ENCODE measurements at places on chromosomes 1 and 21. TPM values are rescaled to one million over a fixed set of nuclear protein-coding genes. Genes with fewer than 3 reads are reported as not detected.

Gene SMIM1
- 1.0 TPM for total RNA-seq

Gene HSPB7
- total RNA-seq, result not detected

Gene GNG12
- 74.7 TPM for total RNA-seq

Gene CCDC185
- total RNA-seq, result 0.05 TPM

Gene OR2M3
- total RNA-seq, result not detected

Gene ABCD3
- total RNA-seq, result 28.1 TPM

Gene CREB3L4
- total RNA-seq, result 10.7 TPM

Gene PSMG1
- total RNA-seq, result 75.2 TPM

Gene RGS8
- total RNA-seq, result not detected

Gene NUDT4B
- 0.43 TPM for total RNA-seq

Gene SYDE2
- total RNA-seq, result 1.0 TPM

Gene PFDN2
- total RNA-seq, result 113 TPM

Gene TDRD5
- 0.02 TPM for total RNA-seq

Gene CD1E
- not detected for total RNA-seq

Gene SHE
- total RNA-seq, result not detected

Data from A549 treated with DMSO at 1 μM for 4 hours (cell line).